MV-4-11 (cell line): ENCODE measurements at places on chromosomes 4 and X.

GRCh38 chr4:42282081-42282901, 115.0 kb upstream of the SHISA3 start:
- peak; percentile 62 for DNase-seq

- DNase-seq, result peak; percentile 40
Measured at GRCh38 chr4:52358883-52359321, 300.2 kb downstream of the USP46 start.

- peak; percentile 80 for DNase-seq
Measured at GRCh38 chr4:24856586-24856985, 56.3 kb downstream of the CCDC149 start.

DNA sequence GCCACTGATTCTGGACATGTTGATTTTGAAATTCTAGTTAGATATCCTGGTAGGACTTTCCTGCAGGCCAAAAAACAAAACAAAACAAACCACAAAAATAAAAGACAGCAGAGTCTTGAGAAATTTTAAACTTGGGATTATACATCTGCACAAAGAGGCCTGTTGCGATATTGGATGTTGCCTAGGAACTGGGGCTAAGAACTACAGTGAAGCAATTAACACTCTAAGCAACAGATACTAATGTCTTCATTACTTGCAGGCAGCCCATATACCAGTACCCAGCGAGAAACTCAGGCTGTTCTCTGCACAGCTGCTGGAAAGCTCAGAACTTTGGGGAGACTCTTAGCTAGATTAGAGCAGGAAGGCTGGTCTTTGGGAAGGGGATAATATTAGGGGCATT, 69.1 kb upstream of the SCOC start:
- peak; percentile 66 for DNase-seq

DNA sequence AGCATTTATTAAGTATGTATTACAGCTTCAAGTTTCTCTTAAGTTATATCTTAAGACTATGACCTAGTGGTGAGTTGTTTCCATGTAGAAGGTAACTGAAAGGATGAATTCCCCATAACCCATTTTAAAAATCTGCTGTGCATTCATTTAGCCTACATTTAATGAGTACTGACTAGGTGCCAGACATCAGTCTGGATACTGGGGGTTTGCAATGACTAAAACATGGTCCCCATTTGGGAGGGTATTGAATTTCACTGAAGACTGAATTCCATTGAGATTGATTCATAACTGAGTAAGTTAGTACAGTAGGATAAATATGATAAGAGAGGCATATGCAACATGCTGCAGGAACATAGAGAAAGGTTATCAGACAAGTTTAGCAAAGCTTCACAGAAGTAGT, 241.5 kb downstream of the FRAS1 start:
- DNase-seq, result no peak

- no peak for DNase-seq
Measured at GRCh38 chr4:105933083-105933482, 37.8 kb downstream of the NPNT start.

DNA sequence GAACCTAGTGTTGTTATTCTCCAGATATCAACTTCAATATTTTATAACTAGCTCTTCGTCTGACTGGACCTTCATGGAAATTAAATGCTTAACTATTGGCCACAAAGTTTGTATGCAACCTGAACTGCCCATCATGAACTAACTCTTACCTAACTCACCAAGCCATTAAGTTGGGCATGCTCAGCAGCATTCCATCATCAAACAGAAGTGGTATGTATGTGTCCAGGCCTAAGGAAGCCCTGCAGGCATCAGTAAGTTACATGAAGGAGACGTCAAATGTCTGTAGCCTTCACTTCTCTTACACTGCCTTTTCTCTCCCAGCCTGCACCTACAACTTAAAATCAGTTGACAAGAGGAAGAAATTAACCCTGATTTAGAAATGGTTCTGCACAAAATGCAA, 1639.2 kb upstream of the PABPC4L start:
- DNase-seq, result no peak

DNA sequence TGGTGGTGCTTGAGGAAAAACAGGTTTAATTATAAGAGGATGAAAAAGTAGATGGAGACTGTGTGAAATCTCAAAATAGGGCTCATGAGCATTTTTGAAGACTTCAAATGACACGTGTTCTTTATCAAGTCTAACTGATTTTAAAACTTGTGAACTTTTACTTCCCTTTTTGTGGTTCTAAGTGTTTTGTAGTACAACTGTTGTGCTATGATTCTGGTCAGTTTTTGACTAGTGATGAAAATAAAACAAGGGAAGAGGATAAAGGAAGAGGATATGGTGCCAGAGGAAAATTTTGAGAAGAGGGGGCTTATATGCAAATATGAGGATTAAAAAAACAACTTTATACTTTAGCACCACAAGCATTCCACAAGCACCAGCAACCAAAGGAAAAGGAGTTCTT, 644.0 kb downstream of the RPA4 start:
- DNase-seq, result peak; percentile 74

- DNase-seq, result peak; percentile 61
Measured at GRCh38 chr4:182369211-182369610, 126.0 kb downstream of the TENM3 start.

- no peak for DNase-seq
Measured at GRCh38 chr4:142427456-142427855, 418.6 kb downstream of the INPP4B start.

DNA sequence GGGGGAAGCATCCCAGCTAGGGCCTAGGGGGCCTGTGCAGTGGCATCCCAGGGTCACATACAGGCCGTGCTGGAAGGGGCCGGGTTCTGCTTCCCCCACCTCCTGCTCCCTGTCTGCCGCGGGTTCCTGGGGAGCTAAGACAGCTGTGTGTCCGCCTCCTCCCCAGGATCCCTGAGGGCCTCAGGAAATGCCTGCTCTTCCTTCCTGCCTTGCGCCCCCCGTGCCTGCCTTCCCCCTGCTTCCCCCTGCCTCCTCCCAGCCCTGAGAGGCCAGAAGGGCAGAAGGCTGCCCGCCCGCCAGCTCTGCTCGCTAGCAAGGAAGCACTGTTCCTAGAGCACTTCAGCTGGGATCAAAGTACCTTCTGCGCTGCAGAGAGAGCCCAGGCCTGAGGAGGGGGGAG, 2.9 kb upstream of the BGN start:
- DNase-seq, result no peak

- DNase-seq, result no peak
Measured at GRCh38 chr4:172727631-172728030, 441.0 kb upstream of the GALNT7 start.

DNA sequence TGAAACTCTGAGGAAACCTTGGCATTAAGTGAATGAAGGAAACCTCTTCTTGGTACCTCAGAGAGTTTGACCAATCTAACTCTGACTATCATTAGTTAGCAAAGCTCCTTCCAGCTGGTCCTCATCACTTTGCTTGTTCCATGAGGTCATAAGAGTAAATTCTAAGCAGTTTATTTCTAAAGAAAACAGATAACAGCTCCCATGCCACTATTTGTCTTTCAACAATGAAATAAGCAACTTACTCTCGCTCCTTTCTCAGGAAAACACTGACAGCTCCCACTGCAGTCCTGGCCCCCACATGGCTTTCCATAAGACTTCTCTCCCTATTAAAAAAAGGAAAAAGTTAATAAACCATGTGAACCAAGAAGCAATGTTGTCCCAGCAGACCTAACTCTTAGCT, 127.7 kb downstream of the COL4A6 start:
- DNase-seq, result no peak

GRCh38 chr4:98657531-98658286, 702 bp downstream of the TSPAN5 start:
- DNase-seq, result no peak

GRCh38 chr4:38279650-38280322, 319.6 kb downstream of the PTTG2 start:
- DNase-seq, result no peak

DNA sequence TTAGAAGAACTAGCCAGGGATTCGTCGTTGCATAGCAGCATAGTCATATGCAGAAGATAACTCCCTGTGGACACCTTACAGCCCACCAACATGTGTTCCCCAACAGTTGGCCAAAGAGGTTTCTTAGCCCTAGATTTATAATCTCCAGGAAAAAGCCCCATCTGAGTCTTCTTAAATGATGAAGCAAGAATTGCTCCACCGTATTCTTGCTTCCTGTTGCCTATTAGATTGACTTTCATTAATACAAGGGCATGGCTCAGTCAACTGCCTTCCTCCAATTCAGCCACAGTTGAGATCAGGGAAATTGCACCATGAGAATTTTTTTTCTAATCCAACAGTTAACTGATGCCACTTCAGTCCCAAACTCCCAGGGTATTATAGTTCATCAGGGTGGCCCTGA, 5.2 kb upstream of the AFF2 start:
- peak; percentile 26 for DNase-seq

- no peak for DNase-seq
Measured at GRCh38 chr4:5990446-5991160, 27.6 kb downstream of the C4orf50 start.

- DNase-seq, result no peak
Measured at GRCh38 chr4:65241257-65241997, 428.9 kb downstream of the EPHA5 start.

GRCh38 chr4:7653510-7654369, 219.0 kb upstream of the PSAPL1 start:
- DNase-seq, result peak; percentile 49

- no peak for DNase-seq
Measured at GRCh38 chrX:67545893-67546495, 2.2 kb downstream of the AR start.

DNA sequence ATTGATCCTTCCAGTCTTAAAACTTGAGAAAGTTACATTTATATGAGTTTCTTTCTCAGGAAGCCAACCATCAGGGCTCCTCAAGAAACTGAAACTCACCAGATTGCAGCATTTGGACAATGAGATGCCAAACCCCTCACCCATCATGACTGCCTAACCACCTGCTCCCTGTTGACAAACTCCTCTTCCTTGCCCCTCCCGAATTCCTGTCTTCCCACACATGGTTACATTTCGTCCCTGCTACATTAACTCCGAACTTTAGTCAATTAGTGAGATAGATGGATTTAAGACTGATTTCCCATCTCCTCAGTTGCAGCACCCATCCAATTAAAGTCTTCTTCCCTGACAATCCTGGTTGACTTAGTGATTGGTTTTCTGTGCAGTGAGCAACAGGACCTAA, 118.7 kb downstream of the ZNF330 start:
- no peak for DNase-seq

- DNase-seq, result no peak
Measured at GRCh38 chr4:153402366-153402765, 57.9 kb downstream of the MND1 start.
